AG10803 (cell line): ENCODE measurements at places on chromosomes 7 and 10.

- peak; percentile 56 for DNase-seq
Observed at GRCh38 chr7:7228472-7228871, 46.1 kb downstream of the C1GALT1 start.

DNA sequence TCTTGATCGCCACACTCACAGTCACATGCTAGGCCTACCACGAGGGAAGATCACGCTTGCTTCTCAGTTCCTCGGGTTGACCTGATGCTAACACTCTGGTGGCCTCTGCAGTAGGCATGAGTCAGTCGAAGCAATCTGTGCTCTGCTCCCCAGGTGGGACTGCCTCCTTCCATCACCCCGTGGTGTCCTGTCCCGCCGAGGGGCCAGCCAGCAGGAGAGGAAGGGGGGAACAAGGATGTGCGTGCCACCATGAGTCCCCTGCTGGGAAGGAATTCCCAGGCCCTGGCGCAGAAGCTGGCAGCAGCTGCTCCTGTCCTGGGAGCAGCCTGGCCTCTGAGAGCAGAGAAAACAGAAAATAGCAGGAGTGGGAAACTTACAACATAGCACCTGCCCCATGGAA is 695.0 kb upstream of the NRP1 start:
- DNase-seq, result no peak

- no peak for DNase-seq
Observed at GRCh38 chr10:114495303-114495702, 91.0 kb upstream of the AFAP1L2 start.

DNA sequence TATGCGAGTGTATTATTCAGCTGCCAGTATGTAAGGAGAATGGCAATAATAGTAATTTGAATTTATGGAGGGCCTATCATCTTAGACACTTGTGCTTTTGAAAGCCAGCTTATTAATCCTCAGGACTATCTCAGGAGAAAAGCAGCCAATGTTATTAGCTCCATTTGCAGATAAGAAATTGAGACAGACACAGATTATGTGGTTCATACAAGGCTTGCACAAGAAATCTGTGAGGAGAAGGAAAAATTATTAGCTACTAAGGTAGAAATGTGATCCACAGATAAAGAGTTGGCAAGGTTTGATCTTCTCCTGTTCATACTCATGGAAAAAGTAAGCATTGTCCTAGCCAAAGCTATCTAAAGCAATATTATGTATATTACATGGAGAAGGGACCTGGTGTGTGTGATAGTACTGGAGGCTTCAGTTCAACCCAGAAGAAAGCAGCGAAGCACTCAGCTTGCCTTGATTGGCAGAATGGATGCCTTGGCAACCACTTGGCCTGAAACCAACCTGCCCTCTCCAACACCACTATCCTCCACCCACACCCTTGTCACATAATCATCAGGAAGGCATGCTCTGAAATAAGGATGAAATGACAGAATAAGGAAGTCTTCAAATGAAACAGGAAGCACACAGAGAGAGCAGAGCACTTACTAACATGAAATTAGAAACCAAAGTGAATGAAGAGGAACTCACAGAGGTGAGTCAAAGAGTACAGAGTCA is 18.0 kb downstream of the MACC1 start:
- peak; percentile 72 for DNase-seq

DNA sequence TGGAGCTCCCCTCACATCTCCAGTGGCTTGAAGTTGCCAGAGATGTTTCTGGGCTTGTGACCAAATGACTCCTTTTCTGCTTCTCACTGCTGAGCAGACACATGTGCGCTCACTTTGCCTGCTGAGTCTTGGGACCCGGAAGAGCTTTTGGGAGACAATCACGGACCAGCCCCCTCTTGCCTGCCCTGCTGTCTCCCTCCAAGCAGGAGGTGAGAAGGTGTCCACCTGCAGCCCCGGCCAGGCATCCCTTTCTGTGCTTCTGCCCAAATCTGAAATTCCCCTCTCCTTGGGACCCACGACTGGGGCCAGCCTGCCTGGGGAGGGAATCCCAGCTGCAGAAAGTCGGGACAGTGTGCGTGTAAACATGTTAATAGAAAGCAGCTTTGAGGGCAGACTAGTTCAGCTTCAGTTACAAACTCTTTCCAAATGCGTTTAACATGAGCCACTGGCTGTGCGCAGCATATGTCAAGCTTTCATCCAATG is 31.7 kb downstream of the HTRA1 start:
- DNase-seq, result peak; percentile 84

DNA sequence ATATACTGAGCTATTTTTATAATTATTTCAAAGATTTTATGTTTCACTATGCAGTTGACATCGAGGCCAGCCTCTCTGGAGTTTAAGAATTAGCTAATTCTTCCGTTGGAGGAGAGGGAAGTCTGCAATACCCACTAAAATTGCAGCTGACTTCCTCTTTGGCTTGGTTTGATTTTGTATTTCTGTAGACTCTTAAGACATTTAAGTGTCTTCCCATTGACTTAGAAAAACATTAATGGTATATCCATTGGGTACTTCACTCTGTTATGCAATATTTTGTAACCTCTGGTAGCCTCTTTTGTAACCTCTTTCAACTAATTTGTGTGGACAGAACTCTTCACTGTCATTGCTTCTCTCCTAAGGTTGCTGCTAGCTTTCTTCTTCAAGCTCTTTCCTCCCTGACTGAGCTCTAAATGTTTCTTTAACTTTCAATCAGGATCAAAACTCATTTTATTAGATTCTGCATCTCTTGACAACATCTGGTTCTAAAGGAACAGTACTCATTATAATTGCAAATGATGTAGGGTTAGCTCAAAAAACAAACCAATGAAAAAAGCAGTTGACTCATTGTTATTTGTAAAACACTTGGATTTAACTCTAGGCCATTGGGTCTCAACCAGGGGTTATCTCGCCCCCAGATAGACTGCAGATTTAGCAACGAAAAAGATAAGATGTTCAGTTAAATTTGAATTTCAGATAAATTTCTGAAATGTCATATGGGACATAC is 1.7 kb upstream of the ANKRD22 start:
- DNase-seq, result no peak

GRCh38 chr10:35378541-35379210 is 42.4 kb downstream of the CCNY start:
- no peak for DNase-seq

- DNase-seq, result peak; percentile 34
Observed at GRCh38 chr10:96512524-96513304, 1.0 kb downstream of the TLL2 start.

- no peak for DNase-seq
Observed at GRCh38 chr7:138902161-138902560, 79.0 kb downstream of the KIAA1549 start.

- peak; percentile 97 for DNase-seq
Observed at GRCh38 chr10:33211106-33211878, 123.2 kb downstream of the NRP1 start.

GRCh38 chr10:100419911-100420449 is 42.8 kb upstream of the WNT8B start:
- no peak for DNase-seq

DNA sequence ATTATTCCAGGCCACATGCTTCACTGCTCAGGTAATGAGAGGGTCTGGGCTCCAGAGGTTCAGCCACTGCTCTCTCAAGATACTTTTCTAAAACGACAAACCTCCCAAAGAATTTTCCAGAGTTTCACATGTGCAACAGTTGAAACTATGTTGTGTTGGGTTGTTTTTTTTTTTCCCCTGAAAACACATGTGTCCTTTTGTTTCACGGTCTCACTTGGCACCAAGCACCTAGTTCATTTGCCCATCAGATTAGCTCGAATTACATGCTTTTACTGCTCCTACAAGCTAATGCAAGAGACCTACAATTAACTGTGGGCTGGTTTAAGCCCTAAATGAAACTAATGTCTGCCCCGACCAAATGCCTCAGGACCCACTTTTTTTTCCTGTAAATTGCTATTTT is 313.3 kb downstream of the FGFR2 start:
- DNase-seq, result no peak

- no peak for DNase-seq
Observed at GRCh38 chr10:42242135-42242805, 396.1 kb downstream of the ZNF33B start.

DNA sequence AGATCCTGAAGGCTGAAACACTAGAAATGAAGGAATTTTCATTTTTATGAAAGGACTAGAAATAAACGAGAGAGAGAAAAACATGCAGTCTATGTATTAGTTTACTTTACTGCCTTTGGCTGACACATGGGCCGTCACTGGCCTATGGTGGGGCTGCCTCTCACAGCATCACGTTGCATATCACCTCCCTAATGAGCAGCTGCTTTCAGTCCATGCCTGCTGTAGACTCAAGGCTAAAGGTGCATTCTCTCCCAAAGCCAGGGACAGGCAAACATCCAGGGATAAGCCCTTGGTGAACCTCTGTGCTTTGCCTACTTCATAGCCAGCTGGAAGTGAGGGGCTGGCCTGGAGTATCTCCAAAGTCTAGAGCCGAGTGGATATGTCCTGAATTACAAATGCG is 359.4 kb downstream of the GPAM start:
- DNase-seq, result no peak

DNA sequence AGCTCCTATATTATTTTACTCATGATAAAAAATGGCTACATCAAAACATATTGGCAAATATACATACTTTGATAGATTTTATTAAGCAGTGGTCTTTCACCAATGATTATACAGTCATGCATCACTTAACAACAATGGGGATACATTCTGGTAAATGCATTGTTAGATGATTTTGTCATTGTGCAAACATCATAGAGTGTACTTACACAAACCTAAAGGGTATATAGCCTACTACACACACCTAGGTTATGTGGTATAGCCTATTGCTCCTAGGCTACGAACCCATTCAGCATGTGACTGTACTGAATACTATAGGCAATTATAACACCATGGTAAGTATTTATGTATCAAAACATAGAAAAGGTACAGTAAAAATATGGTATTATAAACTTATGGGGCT is 98.9 kb upstream of the IL6 start:
- no peak for DNase-seq

- DNase-seq, result no peak
Observed at GRCh38 chr7:77326131-77326530, 90.0 kb downstream of the GSAP start.

DNA sequence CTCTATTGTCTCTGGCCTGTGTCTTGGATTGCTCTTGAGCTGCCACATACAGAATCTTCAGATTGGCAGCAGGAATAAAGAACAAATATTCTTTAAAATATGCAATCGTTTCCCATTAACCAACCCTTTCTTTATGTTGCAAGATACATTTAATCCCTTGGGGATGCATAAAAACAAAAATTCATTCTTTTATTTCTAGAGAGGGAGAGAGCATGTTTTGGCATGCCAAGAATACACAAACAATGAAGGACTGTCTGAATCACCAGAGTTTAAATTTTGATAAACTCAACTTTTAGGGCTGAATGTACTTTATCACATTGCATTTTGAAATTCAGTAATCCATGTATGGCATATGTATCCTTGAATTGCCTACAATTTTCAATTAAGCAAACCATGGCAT is 154.3 kb upstream of the SEMA3D start:
- no peak for DNase-seq
